NCI-H1694 (cell line): ENCODE measurements at places on chromosomes 2 and 18.

- DNase-seq = no peak
These were observed 1615.3 kb upstream of the ZEB2 start for GRCh38 chr2:146135245-146135644.

- peak; percentile 6 for DNase-seq
These were observed 291.2 kb upstream of the DDX18 start for GRCh38 chr2:117523267-117523666.

GRCh38 chr2:68689553-68690537, 44.8 kb upstream of the ARHGAP25 start:
- DNase-seq = no peak

- DNase-seq = no peak
These were observed 39.0 kb upstream of the ACADL start for GRCh38 chr2:210264282-210264681.

- no peak for DNase-seq
These were observed 1.1 kb downstream of the MREG start for GRCh38 chr2:216012133-216012829.

GRCh38 chr2:231714639-231715498, 6.5 kb downstream of the PTMA start:
- DNase-seq = peak; percentile 89

- DNase-seq = no peak
These were observed 19.9 kb upstream of the ZAP70 start for GRCh38 chr2:97693476-97693875.

GRCh38 chr2:101776172-101777043, 78.9 kb downstream of the MAP4K4 start:
- no peak for DNase-seq

- DNase-seq = no peak
These were observed 487.0 kb downstream of the DCC start for GRCh38 chr18:52826994-52827393.

DNA sequence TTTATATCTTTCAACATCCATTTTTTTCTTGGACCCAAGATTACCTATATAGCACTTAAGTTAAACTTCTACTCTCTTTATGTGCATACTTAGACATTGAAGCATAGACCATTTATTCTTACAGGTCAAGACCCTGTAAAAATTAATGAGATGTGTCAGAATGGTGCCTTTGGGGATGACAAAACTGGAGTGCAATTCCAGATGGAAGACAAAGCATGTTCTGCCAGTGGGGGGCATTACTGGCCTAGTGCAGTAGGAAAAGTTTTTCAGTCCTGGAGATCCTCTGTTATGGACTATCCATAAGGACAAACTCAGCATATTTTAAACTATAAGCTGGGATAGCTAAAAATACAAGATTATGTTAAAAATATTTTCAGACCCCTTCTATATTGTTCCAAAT, 57.8 kb upstream of the MMADHC start:
- DNase-seq = no peak

GRCh38 chr18:44849361-44849760, 168.7 kb downstream of the SETBP1 start:
- DNase-seq = no peak

GRCh38 chr18:43825768-43826167, 548.5 kb upstream of the SYT4 start:
- DNase-seq = no peak

DNA sequence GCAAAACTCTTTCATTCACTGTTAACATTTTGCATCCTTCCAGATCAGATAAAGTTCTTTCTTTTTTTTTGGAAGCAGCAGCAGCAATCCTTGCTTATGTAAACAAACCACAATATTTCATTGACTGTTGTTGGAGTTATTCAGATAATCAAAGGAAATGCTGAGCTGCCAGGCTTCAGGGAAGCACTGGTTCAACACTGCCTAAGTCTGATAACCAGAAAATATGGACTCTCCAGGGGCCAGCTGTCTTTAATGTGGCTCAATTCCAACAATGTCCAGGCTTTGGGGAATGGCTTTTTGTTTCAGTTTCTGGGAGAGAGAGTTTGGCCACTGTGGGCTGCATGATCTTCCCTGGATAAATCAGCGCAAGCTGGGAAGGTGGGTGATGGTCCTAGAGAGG, 354.3 kb downstream of the AKAIN1 start:
- DNase-seq = no peak

DNA sequence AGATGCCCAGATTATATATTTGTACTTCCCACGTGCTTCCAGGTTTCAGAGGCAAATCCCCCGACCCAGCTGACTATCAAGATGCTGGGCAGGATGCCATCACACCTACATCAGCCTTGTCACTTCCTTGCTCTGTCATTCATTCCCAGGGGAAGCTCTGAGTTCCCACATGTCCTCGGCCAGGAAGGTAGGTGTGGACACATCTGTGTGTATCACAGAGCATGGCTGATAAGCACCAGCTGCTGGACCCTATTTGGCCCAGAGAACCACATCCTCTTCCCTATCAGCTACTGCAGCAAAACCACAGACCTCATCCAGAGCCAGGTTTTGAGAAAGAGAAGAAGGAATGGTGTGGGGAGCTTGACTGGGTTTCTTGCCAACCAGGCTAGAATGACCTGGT, 31.9 kb upstream of the ITGA6 start:
- no peak for DNase-seq

- no peak for DNase-seq
These were observed at the start of gene GDF7 for GRCh38 chr2:20666304-20667150. TSS of gene GDF7 (plus strand) at chr2:20667144. CDS start at chr2:20667240, 96 bp downstream.

DNA sequence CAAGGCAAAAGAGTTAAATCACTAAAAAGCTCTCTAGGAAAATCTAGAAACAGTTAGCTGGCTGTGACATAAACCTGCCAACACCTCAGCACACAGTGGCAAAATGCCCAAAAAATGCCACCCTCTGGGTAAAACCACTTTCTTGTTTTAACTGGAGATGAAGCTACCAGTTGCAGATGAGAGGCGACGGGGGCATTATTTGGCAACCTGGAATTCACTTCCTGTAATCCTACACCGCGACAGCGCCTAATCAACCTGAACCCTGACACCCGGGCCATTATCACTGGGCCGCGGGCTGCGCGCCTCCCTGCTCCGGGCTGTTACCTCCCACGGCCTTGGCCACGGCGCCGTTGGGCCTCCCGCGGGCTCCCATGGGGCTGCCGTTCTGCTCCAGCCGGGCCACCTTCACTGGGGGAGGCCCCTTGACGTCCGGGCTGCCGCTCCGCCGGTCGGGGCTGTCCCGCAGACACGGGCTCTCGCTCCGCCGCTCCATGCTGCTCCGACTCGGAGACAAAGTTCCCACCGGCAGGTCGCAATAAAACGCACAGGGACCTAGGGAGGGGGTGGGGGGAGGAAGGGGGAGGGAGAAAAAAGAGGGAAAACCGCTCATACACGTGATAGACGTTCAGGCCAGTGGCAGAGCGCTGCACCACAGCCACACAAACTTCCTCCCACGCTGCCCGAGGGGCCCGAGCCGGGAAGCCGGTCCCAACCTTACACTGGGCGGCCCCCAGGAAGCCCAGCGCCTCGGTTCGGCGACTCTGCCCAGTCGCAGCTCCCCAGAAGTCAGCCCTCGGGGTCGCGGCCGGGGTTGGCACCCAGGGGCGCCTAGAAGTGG, 2.0 kb downstream of the SATB2 start:
- DNase-seq = peak; percentile 52

GRCh38 chr2:115414466-115414865, 972.0 kb downstream of the DPP10 start:
- DNase-seq = no peak

DNA sequence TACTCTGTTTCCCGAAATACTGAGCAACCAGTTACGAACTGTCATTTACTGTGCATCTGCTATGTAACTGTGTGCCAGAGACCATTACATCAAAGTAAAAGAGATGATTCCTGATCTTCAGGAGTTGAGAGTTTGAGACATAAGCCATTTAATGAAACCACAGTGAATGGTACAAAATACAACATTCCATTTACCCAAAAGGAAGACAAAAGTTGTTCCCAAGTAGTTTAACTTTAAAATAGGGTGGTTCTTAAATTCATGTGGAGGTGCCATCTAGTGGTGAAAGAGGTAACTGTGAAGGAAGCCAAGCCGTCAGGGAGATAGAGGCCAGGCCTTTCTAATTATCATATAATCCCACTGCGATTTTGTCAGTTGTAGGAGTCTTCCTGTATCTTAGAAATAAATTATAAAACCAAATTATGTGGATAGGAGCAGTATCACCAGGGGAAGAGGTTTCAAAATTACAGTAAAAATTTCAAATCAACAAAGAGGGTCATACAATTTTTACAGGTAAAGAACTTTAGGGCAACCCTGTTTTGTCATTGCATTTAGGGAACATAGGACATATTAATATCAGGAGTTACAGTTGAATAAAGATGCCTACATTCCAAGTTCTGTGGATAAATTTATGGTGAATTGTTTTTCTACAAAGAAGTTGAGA, 67.7 kb downstream of the EPAS1 start:
- peak; percentile 61 for DNase-seq

GRCh38 chr2:97663626-97663961, 250 bp downstream of the ACTR1B start:
- peak; percentile 17 for DNase-seq

DNA sequence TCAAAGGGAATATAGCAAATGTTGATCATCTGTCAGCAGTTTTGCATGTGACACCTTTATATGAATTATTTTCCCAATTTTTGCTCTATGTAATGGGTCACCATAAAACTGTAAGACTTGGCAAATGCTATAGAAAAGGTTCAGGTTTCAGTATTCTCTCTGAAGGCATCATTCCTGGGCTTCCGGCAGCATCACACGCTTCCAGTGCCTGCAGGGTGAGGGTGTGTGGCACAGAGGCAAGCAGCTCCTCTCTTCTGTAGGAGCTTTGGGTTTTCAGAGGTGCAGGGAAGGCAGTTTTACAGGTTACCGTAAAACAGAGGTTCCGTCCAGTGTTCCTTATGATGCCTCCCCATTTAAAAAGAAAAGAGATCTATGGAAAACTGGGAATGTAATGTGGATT, 18.8 kb downstream of the COA5 start:
- no peak for DNase-seq

- no peak for DNase-seq
These were observed 109.5 kb downstream of the RNF144A start for GRCh38 chr2:7026742-7027141.

- DNase-seq = no peak
These were observed 523.1 kb upstream of the FSIP2 start for GRCh38 chr2:185215497-185215896.

GRCh38 chr18:73509460-73509859, 638.2 kb downstream of the FBXO15 start:
- DNase-seq = no peak
